ENCODE measurements at places on chromosomes 6 and 20.

- no peak for DNase-seq
These were observed 338.4 kb downstream of the PRL start for GRCh38 chr6:21958428-21958827.

GRCh38 chr6:6942831-6943230 is 164.9 kb upstream of the RREB1 start:
- peak; percentile 96 for DNase-seq

GRCh38 chr6:143964674-143965081 is 43.4 kb downstream of the PLAGL1 start:
- no peak for DNase-seq

- DNase-seq = no peak
These were observed 4.7 kb downstream of the SLC2A10 start for GRCh38 chr20:46713957-46714834.

DNA sequence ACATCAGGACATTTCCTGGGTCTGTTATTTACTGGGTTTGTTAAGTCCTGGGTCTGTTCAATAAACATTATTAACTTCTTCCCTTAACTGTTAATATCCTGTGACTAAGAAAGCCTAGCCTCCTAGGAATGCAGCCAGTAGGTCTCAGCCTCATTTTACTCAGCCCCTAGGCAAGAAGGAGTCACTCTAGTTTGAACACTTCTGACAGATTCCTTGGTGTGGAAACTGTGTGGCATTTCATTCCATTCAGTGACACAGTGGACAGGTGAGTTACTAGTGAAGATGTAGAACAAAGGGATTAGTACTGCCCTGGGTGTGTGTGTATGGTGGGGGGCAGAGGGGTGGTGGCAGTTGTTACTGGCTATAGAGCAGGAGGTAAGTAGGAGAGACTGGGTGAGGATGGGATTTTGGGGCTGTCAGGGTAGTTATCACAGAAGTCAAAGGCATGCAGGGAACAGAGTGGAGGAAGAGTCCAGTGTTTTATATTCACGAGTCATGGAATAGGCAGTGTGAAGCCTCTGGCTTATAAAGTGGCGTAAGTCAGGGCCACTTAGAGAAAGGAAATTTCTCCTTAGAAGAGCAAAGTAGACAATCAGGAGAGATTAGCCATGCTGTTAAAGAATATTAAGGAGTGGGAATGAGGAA is 28.4 kb downstream of the RNF182 start:
- DNase-seq = no peak

DNA sequence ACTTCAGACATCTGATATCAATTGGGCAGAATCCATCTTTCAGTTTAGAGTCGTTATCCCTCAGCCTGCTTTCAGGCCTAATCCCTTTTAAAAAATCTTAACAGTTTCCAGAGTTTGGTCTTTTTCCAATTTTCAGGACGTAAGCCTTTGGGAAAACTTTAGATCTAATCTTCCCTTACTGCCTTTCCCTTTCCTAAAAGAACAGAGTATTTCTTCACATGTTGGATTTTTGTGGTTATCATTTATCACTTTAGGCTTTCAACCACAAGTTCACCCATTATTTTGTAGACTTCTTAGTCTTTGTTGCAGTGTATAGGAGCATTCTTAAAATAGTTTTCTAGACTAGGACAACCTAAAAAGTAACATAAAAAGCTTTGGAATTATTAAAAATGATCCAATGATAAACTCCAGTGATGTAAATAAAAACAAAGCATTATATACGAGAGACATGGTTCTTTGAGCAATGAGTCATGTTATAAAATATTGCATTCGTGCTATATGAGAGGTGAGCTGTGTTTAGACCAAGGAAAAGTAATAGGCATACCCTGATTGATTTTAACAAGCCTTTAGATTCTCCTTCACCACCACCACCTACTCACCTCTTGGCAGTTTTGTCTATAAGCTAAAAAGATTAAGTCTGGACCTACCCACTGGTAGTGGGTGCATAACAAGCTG is 90.4 kb upstream of the MCHR2 start:
- no peak for DNase-seq

DNA sequence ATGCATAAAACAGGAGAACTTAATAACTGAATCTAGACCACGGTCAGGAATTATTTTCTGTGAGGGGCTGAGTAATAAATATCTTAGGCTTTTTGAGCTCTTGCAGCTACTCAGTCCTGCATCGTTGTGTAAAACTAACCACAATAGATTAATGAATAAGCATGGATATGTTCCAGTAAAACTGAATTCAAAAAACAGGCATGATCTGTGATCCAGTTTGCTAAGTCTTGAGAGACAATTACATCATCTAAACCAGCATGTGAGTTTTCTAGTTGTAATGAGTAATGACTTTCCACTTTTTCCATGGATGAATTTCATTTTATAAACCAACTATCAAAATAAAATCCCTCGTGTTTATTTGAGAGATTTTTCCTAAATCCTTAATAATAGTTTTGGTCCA is 336.8 kb downstream of the RFPL4B start:
- no peak for DNase-seq

GRCh38 chr20:59737073-59737666 is 132.8 kb downstream of the PHACTR3 start:
- DNase-seq = no peak

GRCh38 chr6:111750753-111751673 is 122.2 kb downstream of the FYN start:
- DNase-seq = no peak

GRCh38 chr20:2752567-2753460 is 47.6 kb downstream of the CPXM1 start:
- peak; percentile 24 for DNase-seq

Measured in MV-4-11 (cell line).